ENCODE measurements at places on chromosomes 1 and 21.

- DNase-seq, result no peak
These were observed 51.3 kb downstream of the DNAJC6 start for GRCh38 chr1:65360648-65361047.

DNA sequence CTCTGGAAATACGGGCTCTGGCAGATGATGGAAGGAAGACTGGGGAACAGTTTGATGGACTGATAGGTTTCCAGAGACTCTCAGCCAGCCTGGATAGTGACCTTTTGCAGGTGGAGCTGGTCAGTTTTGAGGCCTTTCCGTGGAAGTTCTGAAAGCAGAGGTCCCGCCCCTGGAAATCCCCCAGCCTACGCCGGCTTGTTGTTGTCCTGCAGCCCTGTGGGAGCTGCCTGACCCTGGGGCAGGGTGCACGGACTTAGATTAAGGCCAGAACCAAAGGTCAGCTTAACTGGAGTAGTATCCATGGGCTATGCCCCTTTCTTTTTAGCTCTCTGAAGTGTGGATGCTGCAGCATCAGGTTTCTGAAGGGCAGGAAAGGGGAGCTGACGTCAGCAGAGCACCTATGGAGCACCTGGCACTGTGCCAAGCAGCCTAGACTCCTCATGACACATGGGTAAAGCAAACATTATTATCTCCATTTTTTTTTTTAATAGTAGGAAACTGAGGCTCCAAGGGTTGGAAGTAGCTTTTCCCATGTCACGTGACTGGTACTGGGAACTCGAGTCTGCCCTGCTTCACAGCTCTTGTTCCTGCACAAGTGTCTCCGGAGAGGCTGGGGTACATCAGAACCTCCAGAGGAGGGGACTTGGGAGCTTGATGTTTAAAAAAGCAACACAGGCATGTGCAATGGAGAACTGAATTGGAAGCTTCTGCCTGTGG, 38.5 kb downstream of the IER5 start:
- DNase-seq, result no peak

DNA sequence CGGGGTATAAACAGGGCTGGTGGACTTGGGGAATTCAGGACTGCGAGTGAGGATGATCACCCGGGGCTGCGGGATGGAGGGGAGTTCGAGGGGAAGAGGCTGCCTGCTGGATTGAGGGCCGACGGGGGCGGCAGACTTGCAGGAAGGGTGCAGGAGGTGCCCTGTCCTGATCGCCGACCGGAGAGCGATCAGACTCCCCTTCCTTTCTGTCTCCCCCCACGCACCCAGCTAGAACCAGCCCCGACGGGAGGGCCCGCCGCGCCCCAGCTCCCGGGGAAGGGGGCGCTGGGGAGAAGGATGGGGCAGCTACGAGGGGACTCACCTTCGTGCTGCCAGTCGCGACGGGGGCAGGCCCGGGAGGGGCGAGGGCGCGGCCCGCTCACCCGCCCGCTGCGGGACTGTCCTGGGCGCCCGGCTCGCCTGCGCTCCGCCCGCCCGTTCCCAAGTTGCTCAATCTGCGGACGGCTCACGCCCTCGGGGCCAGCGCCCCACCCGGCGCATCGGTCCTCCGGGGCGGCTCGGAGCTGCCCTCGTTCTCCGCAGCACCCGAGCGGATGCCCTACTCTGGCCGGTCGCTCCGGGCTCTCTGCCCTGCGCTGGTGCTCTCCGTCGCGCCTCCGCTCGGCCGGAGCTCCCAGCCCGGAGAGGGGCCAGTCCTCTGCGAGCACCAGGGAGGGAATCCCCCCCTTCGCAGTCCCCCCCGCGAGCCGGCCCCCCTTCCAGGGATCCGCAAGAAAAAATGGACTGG, at the start of gene RSPO1:
TSS of gene RSPO1 (minus strand) at position 649 of the 748 bp plus-strand sequence. CDS start 5,231 bp downstream, outside the sequence.
- no peak for DNase-seq

GRCh38 chr1:157288492-157288891, 150.3 kb upstream of the ETV3 start:
- DNase-seq, result no peak

GRCh38 chr1:26321315-26322041, 3.7 kb downstream of the CD52 start:
- DNase-seq, result peak; percentile 96

GRCh38 chr1:182235604-182235951, 156.0 kb downstream of the GLUL start:
- DNase-seq, result no peak

- peak; percentile 75 for DNase-seq
These were observed 10.2 kb downstream of the TRAF3IP3 start for GRCh38 chr1:209766051-209766450.

GRCh38 chr1:19044471-19044870, 88.0 kb upstream of the IFFO2 start:
- DNase-seq, result peak; percentile 63

GRCh38 chr1:178819123-178819522, 51.8 kb downstream of the ANGPTL1 start:
- DNase-seq, result no peak

GRCh38 chr1:182784556-182785171, 4.9 kb upstream of the NPL start:
- DNase-seq, result no peak

DNA sequence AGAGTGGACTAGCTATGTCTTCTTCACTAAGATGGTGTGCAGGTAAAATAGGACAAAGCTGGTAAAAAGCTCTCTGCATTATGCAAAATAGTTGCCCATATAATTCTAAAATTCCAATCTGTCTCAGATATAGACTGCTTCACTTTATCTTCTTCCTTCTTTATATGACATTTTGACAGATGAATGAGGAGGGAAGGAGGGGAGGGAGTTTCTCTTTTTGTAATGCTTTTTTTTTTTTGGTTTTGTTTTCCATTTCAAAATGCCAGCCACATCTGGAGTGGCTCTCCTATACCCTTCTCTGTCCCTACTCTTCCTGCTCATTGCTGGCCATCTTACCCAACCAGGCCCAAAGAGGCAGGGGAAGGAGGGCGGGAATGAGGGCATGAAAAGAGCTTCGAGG, 24.2 kb upstream of the JUN start:
- DNase-seq, result no peak

- no peak for DNase-seq
These were observed 295.5 kb upstream of the RUNX1 start for GRCh38 chr21:35344582-35344981.

GRCh38 chr1:87398641-87399040, 70.0 kb downstream of the LMO4 start:
- DNase-seq, result no peak

DNA sequence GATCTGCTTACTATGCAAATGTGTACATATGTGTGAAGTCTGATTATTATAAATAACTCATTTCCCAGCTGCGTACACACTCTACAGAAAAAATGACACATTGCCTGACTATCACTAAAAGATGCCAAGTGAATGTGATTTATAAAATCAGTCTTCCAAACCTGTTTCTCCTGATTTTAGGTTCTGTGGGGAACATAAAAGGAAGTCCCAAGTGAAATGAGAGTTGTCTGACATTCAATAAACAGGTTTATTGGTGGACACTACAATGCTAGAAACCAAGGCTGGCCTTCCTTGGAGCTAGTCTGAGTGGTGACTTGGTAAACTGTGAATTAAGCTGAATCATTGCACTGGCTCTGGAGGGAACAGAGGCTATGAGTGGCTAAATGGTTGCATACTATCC, 287.9 kb upstream of the ESRRG start:
- no peak for DNase-seq

DNA sequence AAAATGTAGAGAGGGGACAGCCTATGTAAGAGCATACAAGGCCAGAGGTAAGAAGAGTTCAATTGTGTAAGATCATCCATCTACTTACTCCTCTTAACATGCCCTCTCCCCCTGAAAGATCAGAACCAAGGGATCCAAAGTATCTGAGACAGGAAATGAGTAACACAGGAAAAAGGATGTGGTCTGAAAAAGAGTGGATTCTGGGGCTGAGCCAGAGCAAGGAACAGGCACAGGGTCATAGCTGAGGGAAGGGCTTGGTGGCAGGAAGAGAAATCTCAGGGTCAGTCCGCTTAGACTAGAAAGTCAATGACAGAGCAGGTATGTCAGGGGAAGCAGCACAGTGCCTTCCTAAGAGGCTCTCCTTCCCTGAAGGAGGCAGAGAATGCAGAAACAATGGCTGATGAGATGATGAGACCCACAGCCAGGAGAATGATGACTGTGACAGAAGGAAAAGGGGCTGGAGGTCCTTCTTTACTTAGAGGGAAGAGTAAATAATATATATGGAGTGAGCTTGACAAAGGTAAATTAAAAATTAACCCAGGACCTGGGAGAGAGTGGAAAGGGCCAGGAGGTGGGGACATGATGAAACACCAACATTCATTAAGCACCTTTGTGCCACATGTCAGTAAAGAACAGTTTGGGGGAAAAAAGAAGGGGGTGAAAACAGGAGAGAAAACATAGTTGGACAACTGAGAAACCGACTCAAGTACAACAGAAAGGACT, 26.2 kb upstream of the A3GALT2 start:
- DNase-seq, result no peak

GRCh38 chr1:154821083-154821482, 49.0 kb downstream of the KCNN3 start:
- DNase-seq, result no peak

- DNase-seq, result no peak
These were observed 125.0 kb upstream of the B3GALT2 start for GRCh38 chr1:193311226-193311948.

DNA sequence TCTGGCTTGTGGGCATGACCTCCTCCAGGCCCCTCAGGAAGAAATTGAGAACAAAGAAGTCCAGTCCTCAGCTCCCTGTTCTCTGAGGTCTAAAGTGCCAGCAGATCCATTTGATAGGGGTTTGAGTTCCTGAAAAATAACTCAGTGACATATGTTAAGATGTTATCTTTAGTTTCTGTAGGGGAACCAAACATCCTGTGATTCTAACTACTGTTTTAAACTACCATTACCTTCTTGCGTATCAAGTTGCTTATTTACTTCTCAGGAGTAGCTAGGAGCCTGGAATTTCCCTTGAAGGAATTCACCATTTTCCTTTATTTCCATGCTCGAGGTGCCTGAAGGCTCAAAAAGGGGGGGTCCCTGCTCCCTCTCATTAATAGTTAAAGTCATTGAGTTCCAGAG, 18.8 kb upstream of the LIN9 start:
- DNase-seq, result no peak

DNA sequence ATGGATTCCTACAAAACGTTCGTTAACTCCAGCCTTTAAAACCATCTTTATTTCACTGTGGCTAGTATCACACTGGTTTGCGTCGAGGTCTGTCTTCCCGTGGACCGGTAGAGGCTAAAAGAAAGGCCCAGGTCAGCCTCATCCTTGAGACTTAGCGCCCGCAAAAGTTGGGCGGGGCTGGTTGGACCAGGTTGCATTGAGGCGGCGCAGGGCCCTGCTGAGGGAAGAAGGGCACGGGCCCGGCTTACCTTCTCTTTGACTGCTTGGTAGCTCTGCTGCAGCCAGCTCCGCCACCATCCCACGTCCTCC, 455 bp downstream of the BSDC1 start:
- DNase-seq, result no peak

GRCh38 chr1:34019741-34020552, 145.1 kb downstream of the CSMD2 start:
- no peak for DNase-seq

DNA sequence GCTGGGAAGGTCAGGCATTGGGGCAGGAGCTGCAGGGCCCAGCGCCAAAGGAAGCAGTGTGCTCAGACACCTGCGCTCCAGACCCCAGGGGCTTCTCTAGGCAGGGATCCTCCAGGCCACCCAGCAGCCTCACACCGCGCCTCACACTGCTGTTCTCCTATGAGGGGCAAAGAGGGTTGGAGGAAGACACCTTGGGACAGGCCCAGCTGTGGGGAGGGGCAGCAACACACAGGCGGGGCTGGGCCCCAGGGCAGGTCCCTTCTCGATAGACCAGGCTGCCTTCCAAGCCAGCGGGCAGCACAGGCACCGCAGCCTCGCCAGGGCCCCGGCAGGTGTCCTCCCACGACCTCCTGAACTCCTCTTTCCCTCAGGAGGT, 20.7 kb upstream of the PRSS38 start:
- no peak for DNase-seq

GRCh38 chr1:107003972-107004371, 52.5 kb upstream of the PRMT6 start:
- no peak for DNase-seq

GRCh38 chr1:67978890-67979516, 71.4 kb downstream of the DIRAS3 start:
- no peak for DNase-seq

GRCh38 chr21:35924714-35925301, 135.5 kb downstream of the SETD4 start:
- DNase-seq, result no peak

GRCh38 chr1:57353654-57354053, 70.2 kb downstream of the DAB1 start:
- DNase-seq, result no peak

GRCh38 chr1:100353071-100353801, 930 bp downstream of the CDC14A start:
- DNase-seq, result peak; percentile 79

DNA sequence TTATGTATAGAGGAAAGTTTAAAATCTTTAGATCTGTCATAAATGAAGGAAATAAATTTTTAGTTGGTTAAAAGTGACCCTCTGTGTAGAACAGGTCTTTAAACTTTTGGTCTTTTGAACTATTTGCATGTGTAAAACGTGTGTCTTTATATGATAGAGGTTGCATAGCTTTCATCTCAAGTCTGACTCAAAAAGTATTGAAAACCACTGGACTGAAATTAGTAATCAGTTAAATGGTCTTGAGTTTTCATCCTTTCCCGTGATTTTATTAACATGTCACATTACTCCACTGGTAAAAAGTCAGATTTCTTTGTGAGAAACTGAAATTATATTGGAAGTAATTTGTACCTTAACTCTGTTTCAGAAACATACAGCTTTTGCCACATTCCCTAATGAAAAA, 1.8 kb downstream of the RNPC3 start:
- DNase-seq, result no peak

GRCh38 chr1:53132176-53132575, 10.3 kb downstream of the SLC1A7 start:
- peak; percentile 55 for DNase-seq

DNA sequence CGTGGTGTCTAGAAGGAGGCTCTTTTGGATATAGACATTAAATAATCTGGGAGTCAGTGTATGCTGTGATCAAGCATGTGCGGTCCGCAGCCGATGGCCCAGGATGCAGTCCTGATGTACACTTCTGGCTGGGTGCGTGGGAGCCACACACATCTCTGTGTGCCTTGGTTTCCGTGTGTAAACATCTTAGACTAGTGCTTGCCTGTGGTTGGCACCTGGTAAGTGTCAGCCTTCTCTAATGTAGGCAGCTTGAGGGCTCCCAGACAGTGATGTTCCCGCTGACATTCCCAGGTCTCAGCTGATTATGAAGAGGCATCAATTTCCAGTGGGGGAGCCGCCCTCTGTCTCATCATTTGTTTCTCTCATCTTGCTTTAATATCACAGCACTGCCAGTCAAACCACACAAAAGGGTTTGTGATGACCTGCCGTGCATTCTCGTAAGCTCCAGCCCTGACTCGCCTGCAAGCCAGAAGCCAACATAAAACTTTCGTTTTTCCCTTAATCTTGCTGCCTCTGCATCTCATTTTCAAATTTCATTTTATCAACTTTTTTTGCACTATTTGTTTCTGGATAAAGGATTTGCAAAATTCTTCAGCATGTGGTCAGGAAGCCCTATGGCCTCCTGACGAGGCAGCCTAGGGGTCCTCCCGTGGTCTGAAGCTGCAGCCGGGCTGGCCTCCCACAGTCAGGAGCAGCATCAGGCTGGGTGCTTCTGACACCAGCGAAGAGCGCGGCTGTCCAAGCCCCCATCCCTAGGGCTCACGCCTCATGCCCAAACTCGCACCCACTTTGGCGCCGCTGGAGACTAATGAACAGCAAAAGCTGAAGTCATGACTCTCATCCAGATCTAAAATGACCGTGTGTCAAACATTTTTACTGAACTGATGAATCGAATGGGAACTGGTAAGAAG, 28.1 kb downstream of the PDE9A start:
- no peak for DNase-seq

- no peak for DNase-seq
These were observed 3.7 kb upstream of the DIPK1A start for GRCh38 chr1:92964998-92965397.

All from cardiac septum (tissue), 1 donor.